ENCODE measurements at places on chromosomes 6 and 20. TPM values are rescaled to one million over a fixed set of nuclear protein-coding genes. Genes with fewer than 3 reads are reported as not detected.
A peak's percentile ranks its signal among the peaks of the same experiment; 100 is the strongest.

Gene LY6G6D
- not detected for total RNA-seq

Gene OR2B2
- not detected for total RNA-seq

Gene SYNDIG1
- not detected for total RNA-seq

Gene ISM1
- not detected for total RNA-seq

Gene PLTP
- total RNA-seq, result 3.0 TPM

Gene GRIK2
- not detected for total RNA-seq

DNA sequence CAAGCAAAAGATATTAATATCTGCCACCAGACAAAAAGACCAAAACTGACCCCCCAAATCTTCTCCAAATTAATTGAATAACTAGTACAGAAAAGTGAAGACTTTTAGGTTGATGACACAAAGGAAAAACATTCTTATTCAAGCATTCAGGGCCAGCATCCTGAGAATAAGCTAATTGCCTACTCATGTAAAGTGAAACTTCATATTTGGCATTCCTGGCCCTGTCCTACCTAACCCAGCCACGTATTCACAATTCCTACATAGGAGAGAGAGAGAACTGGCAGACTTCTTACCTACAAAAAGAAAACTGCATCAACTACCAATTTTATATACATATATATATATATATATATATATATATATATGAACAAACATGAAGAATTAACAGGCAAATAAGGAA is 4.9 kb upstream of the ASCC3 start:
- DNase-seq, result no peak

DNA sequence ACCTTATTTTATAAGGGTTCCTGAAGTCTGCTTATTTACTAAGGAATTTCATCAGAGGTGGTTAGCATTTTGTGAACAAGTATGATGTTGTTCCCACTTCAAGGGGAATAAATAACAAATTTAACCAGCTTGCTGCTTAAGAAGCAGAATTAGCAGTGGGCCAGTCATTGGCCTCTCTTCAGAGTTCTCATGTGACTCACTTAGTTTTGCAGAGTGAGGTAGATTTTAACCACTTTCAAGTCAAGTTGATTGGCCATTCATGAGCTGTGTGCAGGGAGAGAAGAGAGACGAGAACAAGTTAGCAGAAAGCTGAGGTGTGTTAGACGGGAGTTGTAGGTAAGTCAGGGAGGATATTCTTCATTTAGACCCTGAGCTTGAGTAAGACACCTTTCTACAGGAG is 18.1 kb downstream of the TOP1 start:
- no peak for DNase-seq

DNA sequence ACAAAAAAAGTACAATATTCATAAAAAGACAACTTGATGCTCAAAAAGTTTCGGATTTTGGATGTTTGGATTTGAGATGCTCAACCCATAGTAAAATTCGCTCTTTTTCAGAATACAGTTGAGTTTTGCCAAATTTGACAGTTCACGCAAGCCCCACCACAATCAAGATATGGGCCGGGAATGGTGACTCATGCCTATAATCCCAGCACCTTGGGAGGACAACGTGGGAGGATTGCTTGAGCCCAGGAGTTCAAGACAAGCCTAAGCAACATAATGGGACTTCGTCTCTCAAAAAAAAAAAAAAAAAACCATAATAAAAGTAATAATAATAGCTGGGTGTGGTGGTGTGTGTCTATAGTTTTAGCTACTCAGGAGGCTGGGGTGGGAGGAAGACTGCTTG is 51.3 kb downstream of the PHF20 start:
- no peak for DNase-seq

- no peak for DNase-seq
Measured at GRCh38 chr20:21534453-21534852, 20.6 kb upstream of the NKX2-2 start.

GRCh38 chr6:32886681-32887383 is 32.8 kb downstream of the PSMB9 start:
- no peak for DNase-seq

DNA sequence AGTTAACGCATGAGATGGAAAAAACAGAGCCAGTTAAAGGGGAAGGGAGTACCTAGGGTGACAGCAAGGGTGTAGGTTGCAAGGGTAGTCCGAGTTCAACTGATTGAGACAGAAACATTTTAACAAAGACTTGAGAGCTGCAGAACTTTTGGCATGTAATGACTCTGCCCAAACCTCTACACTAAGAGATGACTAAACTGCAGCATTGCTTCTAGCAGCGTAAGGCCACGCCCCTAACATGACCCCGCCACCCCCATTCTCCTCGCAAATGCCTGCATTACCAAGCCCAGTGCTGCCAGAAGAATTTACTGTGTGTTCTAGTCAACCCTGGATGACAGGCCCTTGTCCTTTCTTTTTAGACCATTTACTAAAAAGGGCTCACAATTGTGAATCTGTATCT is 6.3 kb upstream of the HINT3 start:
- no peak for DNase-seq

- no peak for DNase-seq
Measured at GRCh38 chr20:25301357-25301920, 53.6 kb downstream of the PYGB start.

DNA sequence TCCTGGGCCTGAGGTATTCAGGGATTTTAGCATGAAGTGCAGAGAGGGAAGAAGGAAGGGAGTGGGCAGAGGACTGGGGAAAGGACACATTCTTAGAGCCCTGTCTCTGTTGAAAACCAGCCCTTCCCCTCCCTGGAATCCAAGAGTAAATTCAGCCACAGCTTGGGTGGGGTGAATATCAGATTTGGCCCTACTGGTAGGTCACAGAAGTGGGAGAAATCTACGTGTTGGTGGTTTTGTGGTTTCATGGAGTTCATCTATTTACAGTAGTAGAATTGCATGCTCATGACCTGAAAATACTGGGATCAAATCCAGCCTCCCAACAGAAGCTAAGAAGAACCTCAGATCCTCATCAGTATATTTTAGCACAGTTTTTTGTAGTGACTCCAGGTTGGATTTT is 404.4 kb downstream of the BMP2 start:
- DNase-seq, result no peak

DNA sequence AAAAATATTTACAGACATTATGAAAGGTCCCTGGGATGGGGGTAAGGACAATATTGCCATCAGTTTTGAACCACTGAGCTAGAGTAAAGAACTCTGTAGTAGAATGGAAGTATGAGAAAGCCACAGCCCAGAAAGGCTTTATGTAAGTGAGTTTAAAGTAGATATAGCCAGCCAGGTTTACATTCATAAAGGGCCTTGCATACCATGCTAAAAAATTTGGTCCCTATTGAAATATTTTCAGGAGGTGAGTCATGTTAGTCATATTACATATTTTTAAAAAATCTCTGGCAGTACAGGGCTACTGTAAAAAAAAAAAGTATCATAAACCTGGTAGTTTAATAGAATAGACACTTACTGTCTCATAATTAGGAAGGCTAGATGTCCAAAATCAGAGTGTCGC is 3.5 kb downstream of the ZKSCAN8 start:
- DNase-seq, result no peak

DNA sequence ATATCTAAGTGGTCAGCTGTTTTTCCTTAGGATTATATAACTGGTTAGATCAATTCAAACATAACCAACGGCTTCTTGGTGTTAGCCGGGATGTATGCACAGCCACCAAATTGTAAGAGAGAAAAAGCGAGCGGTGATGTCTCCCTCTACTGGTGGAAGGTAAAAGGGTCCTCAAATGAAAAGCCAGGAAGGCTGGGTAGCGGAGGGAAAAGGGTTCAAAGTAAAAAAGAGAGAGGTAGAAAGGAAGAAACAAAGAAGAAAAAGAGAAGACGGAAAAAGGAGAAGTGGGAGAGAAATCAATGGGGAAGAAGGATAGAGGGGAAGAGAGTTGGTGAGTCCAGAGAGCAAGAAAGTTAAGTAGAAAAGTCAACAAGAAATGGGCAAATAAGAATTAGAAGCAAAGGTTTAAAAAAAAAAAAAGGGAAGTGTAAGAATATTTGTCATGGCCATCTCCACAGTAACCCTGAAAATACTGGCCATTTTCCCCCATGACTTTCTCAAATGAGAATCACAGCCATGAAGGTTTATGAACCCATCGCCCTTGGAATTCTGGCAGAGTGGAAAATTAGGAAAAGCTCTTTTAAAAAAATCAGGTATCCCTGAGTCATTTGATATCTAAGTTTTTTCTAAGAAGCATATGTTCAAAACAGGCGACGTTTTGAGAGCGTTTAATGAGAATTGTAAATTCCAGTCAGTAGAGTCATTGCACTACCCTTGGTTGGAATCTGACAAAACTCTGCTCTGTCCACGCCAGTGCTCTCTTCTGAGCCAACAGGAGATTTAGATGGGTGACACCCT is 155.6 kb upstream of the SNX9 start:
- peak; percentile 71 for DNase-seq

All from natural killer cell treated with Interleukin-12 subunit alpha and Interleukin-12 subunit beta and Interleukin-15 and Interleukin-18, amount 100 ng/mL, for 72 hours (primary cell).